ENCODE measurements at places on chromosomes 13 and 19. TPM values are rescaled to one million over a fixed set of nuclear protein-coding genes. Genes with fewer than 3 reads are reported as not detected.

- no peak for DNase-seq
These were observed 48.5 kb downstream of the CPAMD8 start for GRCh38 chr19:16978156-16978555.

Gene MIR17HG
- total RNA-seq, result 9.9 TPM

Gene ZNF616
- 8.4 TPM for total RNA-seq

Gene KLF5
- 5.4 TPM for total RNA-seq

Gene HOMER3
- not detected for total RNA-seq

All from activated CD8-positive, alpha-beta T cell treated with anti-CD3 and anti-CD28 coated beads, Interleukin-2, amount 10 ng/mL, durations not matched to agents 7 days and 5 days (primary cell).